Occipital lobe (tissue), 3 donors: ENCODE measurements at places on chromosomes 7 and 10.

- DNase-seq: no peak
Observed at GRCh38 chr10:18743926-18744325, 84.7 kb downstream of the ARL5B start.

DNA sequence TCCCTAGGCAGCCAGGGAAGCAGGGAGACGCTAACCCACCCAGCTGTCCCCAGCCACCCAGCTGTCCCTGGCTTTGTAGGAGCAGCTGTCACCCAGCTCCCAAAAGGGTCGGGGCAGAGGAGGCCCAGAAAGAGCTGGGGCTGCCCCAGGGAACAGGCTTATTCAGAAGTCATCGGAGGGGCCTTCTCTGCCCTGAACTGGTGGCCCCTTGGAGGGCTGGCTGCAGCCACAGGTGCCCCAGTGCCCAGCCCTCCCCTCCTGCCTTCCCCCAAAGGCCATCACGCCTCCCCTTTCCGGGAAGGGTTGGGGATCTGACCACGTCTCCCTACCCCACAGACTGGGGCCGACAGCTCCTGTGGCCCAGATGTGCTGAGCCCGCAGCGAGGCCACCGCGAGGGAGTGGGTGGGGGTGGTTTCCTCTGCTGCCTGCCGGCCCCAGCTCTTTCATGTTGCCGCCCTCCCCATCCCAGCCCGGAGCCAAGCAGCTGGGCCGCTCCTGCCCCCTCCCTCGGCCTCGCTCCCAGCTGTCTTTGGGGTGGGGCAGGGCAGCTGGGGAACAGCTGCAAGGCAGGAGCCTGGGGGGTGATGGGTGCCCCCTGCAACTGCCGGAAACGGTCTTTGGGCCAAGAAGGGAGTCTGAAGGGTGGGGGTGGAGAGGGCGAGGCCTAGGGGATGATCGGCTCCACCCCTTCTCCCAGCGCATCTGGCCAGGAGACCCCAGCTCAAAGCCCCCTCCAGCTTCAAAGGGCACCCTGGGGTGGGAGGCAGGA, 16.8 kb downstream of the TRIM8 start:
- peak; percentile 33 for DNase-seq

DNA sequence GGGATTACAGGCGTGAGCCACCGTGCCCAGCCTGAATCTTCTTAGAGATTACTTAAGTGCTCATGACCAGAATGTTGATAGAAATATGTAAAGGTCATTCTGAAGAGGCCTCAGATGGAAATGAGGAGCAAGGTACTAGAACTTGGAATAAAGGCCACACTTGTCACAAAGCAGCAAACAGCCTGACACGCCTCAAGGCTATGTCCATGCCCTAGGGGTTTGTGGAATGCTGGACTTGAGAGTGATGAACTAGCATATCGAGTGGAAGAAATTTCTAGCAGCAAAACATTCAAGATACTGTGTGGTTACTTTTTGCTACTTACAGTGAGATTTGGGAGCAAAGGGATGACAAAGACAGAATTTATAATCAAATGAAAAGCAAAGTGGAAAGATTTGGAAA, 39.0 kb downstream of the ZNF438 start:
- DNase-seq: no peak

DNA sequence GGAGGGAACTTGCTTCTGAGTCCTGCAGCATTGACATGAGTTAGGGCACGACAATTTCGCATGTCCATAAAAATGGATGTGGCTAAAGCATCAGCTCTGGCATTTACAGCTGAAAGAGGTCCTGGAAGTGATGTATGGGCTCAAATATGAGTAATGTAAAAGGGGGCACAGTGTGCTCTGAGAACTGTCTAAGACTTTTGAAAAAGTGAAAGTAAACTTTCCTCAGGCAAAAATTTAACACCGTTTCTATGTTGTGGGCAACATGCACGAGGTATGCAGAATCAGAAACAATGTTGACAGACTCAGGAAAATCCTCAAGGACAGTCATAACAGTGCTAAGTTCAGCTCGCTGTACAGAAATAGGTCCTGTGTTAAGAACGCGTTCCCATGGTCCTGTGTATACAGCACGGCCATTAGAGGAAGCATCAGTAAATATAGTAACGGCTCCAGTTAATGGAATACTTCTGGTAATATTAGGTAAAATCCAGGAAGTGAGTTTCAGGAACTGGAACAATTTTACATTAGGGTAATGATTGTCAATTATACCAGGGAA, 37.9 kb upstream of the AKR1C2 start:
- DNase-seq: no peak

DNA sequence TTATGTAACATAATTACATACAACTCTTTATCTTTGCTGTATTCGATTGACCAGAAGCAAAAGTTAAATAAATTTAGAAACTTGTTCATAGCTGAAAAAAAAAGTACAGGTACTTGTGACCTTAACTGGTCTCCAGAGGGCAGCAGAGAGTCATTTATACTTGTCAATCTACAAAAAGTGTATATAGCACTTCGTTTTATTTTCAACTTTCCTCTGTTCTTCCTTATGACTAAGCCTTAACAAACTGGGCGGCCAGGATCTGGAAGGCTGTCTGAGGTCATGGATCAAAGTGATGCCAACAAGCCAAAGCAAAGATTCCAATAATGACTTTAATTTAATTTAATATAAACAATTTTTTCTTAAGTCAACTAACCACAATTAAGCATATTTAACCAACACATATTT, 29.8 kb downstream of the C10orf67 start:
- DNase-seq: no peak

DNA sequence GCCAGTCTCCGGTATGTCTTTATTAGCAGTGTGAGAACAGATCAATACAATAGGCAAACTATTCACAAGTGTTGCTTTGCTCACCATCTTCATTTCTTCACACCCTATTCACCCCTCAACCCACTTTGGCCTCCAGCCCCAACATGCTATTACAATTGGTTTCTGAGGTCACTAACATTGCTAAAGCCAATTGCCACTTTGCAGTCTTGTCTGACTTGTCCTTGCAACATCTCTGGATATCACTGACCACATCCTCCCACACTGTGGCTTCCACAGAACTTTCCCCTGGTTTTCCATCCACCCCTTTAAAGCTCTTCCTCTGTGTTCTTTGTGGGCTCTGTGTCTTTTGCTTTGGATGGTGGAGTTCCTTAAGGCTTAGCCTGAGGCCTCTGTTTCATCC, 5.2 kb upstream of the APBB1IP start:
- no peak for DNase-seq

- no peak for DNase-seq
Observed at GRCh38 chr7:84337429-84337828, 142.8 kb upstream of the SEMA3A start.

DNA sequence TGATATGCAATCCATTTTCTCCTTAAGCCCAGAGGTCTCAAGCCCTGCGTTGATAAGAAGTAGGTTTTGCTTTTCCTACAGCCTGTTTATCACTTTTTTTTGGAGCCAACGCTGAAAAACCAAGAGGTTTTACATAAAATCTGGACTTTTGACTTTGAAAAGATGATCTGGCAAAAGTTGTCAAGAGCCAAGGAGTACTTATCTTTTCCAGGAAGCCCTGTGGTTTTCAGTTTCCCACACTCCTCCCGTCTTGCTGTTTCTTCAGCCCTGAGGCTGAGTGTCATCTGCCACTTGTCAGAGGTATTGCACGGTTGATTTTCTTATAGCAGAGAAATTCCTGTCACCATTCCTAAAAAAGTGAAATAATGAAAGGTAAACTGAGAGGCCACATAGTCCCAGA, 108.7 kb downstream of the TYW1 start:
- DNase-seq: no peak

DNA sequence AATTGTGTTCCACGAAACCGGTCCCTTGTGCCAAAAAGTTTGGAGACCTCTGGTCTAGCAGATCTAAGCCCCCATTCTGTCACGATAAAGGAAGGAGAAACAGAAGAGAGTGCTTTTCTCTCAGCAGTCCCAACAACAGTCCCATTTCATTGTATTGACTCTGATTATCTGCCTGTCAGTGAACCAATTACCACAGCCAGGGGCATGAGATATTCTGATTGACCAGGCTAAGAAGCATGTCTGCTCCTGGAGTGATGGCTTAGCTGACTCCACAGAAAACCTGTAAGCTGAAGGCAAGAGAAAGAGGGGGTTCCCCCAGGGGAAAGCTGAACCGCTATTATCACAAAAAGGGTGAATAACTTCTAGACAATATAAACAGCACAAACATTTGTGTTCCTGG, 765.4 kb downstream of the SORCS1 start:
- no peak for DNase-seq

- no peak for DNase-seq
Observed at GRCh38 chr10:77594471-77594783, 43.2 kb downstream of the KCNMA1 start.

DNA sequence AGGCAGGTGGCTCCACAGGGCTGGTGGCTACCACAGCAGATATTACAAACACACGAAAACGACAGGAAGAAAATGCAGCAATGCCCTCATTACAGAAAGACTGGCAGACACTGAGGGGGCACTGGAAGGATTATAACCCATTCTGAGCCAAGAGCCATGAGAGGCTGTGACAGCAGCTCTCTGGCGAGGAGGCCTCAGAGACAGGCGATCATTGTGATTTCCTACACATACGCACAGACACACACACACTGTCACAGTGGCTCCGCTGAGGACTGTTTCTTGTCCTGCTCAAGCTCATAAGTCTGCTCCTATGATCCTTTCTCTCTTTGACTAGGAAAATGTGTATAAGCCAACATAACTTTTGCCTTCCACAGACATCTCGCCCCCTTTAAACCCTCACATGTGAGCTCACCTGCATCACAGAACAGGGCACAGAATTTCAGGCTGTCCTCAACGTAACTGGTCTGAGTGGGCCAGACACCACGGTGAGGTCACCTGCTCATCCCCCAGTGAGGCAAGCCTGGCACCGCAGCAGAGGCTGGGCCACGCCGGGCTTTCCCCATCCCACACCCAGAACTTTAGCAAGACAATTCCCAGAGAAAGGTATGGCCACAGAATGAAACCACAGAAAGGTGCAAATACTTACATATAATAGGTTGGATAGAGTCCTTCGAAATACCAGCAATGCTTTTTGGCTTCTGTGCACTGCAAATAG, 51.7 kb downstream of the VOPP1 start:
- DNase-seq: no peak

DNA sequence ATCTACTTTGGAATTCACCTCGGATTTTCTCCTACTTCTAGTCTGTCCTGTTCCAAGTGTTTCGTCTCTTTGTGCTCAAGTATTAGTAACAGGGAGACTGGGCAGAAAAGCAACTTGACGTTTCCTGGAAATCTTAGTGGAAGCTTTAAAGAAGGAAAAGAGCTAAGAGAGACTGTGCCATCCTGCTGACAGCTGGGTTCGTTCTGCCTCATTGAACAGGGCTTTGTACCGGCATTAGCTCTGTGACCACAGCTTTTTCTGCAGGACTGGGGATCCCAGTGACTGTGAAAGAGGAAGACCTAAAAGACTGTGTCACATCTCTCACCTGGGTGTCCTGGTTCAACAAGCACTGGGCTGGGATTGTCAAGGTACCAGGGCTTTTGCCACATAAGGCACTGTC, 70.8 kb upstream of the CDCA7L start:
- DNase-seq: no peak

GRCh38 chr7:23405240-23405618, 65.1 kb downstream of the IGF2BP3 start:
- DNase-seq: no peak

- no peak for DNase-seq
Observed at GRCh38 chr7:34341326-34341725, 316.7 kb upstream of the NPSR1 start.

DNA sequence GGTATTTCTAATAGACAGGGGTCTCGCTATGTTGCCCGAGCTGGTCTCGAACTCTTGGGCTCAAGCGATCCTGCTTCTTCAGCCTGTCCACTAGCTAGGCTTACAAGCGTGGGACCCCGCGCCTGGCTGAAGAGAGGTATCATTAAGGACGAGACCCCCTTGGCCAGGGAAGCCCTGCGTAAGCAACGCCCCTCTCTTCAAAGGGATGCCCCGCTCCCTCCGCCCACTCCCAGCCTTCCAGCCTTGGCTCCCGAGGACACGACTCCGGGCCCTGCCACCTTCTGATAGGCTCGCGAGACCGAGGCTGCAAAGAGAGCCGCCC, 220 bp upstream of the ZKSCAN5 start:
- DNase-seq: no peak

GRCh38 chr10:88835096-88835909, 16.3 kb downstream of the ANKRD22 start:
- DNase-seq: peak; percentile 61

- DNase-seq: no peak
Observed at GRCh38 chr7:135169964-135170273, 588 bp downstream of the CYREN start.

DNA sequence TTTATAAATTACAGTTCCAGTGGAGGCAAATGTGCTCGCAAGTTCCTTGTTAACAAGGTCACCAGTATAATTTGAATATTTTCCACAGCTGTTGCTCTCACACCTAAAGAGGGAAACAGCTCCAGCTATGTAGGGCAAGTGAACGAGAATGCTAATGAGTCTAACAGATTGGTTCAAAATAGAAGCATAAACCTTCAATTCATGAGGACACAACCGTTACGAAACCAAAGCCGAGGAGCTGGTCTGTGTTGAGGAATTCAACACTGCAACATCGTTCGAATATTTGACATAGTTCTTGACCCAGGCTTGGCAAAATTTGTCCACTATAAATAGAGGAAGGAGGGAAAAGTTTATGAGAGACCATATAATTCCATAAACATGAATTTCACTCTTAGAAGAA, 161.3 kb downstream of the KLF6 start:
- DNase-seq: peak; percentile 2

DNA sequence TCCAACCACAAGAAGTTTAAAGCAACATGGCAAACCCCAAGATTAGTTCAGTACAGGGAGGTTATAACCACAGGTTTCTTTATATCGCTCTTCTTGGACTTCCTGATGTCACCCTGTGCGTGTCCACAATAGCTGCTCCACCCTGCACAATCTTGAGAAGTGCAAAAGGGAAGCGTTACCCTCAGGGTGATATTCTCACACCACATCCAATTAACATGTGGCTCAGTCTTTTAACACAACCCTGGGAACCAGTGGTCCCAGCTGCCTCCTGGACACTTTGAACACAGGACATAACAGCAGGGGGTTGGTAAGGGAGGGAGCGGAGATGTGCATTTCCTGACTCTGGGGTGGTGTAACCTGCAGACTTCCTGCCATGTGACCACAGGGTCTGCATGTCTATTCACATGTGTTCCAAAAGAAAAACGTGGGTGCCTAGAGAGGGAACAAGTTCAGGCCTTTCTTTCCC, 64.6 kb downstream of the GSAP start:
- no peak for DNase-seq

GRCh38 chr7:66779669-66780409, 39.3 kb downstream of the RABGEF1 start:
- no peak for DNase-seq

DNA sequence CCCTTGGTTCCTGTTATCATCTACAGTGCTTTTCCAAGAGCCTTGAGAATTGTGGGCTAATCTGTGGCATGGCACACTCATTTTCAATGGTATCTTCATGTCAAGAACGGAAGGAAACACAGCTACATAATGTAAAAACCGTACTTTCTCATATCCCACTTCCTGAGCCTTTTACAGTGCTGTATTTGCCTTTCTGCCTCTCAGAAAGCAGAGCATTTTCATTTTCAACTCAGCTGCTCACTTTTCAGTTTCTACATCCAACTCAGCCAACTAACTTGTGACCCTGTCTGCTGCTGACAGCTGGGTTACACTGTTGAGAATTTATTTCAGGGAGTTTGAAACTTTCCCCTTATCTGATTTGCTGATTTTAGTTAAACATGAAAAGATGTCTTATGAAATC, 875.8 kb upstream of the KCND2 start:
- no peak for DNase-seq
